AG08395 (cell line): ENCODE measurements at places on chromosomes 1 and 21.

DNA sequence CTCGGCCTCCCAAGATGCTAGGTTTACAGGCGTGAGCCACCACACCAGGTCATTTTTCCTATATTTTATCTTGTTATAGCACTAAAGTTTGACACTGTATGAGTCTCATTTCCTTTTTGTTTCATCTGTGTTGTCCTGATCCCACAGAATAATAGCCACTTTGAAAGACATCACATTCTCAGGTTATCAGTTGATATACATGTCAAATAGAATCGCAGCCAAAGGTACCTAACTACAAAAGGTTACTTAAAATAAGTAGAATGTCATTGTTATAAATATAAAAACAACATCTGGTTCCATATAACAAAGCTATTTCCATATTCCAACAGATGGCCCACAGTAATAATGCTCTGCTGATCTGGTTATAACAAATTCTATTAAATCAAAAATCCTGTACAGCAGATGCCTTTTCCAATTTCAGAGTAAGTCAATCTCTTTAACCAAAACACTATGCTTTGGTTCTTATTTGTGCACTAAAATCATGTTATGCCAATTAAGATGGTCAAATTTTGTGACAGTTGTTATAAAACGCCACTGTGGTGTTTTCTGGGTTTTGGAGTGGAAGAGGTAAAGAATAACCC is 6.0 kb downstream of the FOXJ3 start:
- no peak for DNase-seq

- peak; percentile 26 for DNase-seq
Measured at GRCh38 chr1:59903141-59903754, 23.3 kb downstream of the CYP2J2 start.

DNA sequence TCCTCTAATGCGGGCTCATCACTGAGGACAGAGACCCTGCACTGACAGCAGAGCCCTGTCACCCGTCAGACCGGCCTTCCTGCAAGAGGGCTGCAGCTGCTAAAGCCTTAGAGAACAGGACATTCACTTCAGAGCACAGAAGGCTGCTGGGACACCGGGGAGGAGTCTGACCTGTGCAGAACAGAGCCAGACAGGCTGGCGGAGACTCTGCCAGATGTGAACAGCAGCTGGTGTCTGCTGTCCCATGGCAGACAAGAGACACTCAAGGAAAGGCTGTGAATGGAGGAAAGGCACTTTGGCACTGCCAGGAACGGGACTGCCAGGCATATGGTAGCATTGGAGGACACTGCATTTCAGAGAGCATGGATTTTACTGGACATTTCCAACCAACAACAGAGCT is 21.4 kb downstream of the MRAP start:
- DNase-seq, result no peak

GRCh38 chr21:25925936-25926335 is 191.2 kb downstream of the GABPA start:
- peak; percentile 21 for DNase-seq

- DNase-seq, result no peak
Measured at GRCh38 chr1:241615043-241615974, 24.9 kb downstream of the CHML start.

DNA sequence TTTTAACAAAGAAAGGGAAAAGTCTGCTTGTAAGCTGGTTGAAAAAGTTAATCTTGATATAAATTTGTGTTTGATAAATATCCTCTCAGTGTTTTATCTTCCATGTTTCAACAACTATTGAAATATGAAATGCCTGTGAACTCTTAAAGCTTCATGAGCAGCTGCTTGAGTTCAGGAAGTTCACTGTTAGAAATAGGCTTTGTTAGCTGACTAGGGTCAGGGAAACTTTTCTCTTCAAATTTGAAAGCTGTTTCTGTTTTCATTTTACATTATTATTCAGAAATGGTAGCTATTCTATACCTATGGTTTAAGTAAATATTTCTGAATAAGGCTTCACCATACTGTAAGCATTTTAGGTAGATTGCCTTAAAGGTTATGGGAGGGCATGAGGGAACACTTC is 191.7 kb downstream of the HS2ST1 start:
- DNase-seq, result no peak

- no peak for DNase-seq
Measured at GRCh38 chr1:66556161-66556611, 22.2 kb downstream of the SGIP1 start.

DNA sequence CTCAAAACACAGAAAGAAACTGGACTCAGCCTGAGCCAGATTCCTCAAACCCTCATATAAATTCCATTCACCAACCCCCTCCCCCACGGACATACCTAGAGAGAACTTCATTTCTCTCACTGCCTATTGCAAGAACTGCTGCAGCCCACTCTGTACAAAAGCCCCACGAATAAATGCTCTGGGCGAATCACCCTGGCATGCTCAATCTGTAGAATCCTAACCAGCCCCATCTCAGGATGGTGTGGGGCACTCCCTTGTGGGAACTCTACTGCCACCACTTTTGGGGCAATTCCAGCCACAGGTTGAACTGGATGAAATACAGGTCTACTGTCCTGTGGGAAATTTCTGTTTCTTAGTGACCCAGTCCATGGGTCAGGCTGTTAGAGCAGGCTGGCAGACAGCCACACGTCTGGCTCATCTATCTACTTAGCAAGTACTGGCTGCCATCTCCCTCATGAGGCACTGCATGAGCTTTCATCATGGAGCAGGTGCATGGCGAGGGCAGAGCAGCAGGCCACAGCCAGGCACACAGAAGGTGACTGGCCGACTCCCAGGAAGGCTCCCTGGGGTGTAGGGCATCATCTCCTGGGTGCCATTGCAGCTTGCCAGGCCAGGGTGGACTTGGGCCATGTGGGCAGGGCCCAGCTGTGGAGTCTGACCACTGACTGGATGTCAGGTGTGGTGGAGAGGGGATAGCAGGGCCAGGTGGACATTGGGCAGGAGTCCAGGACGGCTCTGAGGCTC is 1.6 kb upstream of the C1orf35 start:
- DNase-seq, result no peak

DNA sequence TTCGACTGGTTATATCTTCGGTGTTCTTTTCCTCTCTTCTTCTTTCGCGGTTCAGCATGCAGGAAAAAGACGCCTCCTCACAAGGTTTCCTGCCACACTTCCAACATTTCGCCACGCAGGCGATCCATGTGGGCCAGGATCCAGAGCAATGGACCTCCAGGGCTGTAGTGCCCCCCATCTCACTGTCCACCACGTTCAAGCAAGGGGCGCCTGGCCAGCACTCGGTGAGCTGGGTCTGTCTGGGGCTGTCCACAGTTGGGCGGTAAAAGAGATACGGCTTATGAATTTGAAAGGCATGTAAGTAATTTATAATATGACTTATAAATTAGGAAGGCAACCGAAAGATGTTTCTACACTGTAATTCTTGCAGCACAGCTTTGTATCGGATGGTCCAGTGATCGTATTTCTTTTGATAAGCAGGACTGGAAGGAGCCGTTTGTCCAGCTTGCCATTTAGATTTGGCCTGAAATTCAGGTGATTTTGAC is 334 bp downstream of the CTH start:
- DNase-seq, result no peak

GRCh38 chr1:241272828-241273227 is 84.2 kb downstream of the RGS7 start:
- DNase-seq, result no peak

- no peak for DNase-seq
Measured at GRCh38 chr1:178408871-178409270, 87.9 kb downstream of the CLEC20A start.

DNA sequence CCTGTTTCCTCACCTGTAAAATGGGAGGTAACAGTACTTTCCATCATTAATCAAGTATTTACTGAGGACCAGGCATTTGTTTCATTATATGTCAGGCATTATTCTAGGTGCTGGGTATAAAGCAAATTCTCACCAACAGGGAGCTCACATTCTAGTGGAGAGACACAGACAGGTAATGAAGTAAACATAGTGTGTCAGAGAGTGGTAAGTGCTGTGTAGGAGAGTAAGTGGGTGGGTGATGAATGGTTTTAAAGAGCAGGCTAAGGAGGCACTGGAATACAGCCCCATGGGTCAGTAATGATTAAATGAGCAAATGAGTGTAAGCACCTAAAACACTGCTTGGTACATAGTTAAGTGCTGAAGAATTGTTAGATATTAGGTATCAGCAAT is 60.4 kb downstream of the DNTTIP2 start:
- DNase-seq, result no peak

DNA sequence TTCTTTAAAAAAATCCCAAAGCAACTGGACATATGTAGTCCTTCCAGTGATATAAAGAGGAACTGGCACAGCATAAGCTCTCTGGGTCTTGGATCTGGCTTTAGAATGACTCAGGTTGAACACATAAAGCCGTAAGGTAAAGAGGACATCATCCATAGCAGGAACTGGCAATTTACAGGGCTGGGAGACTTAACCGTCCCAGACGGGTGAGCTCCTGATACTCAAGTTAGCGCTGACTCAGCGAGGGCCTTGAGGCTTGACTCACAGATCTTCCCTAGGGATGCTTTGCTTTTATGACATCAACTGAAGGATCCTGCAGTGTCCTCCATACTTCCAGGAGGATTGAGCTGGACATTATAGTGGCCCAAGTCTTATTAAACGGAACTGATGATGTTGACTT is 154.1 kb downstream of the CLIC6 start:
- DNase-seq, result no peak

DNA sequence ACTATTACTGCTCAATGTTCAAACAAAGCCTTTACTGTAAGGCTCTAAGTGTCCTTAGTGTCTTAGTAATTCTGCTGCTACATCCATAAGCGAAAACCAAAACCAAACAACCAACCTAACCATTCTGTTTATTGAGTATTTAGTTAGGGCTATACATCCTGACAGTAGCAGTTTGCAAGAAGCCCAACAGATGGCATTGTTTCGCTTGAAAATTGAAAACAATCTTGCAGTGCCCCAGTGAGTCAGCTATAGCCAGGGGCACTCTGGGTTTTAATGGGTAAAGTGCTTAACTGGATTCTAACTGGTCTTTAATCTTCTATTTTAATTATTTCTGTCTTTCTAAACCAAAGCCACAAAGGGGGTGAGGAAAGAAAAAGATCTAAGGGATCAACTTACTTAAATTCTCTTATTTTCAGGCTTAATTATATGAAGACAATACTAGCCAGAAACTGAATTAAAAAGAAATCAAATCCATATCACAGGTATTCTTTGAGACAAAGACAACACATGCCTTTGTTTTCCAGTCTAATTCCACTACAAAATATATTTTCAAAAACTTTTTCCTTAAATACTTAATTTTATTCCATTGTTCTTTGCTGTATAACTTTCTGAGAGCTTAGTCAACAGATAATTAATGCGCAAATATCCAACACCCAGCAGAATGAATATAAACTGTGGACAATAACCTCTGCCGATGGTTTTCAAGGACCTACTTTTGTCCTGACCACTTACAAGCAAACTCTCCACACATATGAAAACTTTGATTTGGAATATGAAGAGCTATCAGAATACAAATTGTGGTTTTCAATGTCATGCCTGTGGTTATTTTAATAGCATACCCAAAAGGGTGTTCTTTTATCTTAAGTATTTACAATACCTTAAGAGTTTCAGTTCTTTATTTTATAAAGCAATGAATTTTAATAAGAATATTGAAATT is 15.2 kb downstream of the POGZ start:
- peak; percentile 90 for DNase-seq

DNA sequence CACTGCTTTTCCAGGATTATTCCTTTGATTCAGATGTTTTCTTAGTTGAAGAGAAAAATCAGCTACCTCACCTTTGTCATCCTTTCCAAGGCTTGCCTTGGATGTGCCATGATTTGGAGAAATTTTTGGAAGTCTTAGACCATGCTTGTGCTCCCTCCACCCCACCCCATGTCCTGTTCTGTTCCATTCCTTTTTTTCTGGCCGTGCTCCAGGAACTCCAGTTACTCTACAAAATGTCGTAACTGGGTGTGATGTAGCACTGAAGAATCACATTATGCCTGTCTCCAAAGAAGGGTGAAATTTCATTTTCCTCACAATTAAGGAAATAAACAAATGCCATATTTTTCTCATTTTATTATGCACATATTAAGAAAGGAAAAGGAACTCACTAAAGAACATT is 217.8 kb upstream of the ZRANB2 start:
- no peak for DNase-seq

DNA sequence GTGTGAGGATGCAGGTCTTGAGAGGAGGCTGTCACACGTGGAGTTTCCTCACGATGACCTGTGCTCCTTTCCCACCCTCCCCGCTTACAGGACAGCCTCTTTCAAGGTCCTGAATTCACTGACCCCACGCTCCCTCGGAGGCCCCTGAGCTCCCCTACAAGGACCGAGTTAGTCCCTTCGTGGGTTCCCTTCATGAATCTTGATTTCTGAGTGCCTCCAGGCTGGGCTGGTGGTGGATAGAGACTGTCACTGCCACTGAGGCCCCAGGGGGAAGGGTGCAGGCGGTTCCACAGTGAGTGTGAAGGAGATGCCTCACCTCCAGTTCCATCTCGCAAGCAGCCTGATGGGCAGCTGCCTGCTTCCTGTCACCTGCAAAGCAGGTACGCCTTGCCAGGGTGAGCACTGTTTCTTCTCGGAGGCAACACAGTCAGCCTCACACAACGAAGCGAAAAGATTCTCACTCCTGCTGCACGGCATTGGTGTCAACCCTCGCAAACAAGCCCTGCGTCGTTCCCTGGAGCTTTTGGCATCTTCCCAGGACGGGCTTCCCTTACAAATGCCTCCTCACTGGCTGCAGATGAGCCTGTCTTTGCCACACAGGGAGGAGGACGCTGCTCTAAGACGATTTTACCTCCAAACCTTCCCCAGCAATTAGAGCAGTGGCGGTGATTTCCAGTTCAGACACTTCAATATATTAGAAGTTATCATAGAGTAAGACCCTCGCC is 26.7 kb upstream of the PCP4 start:
- no peak for DNase-seq
